NCI-H2107 (cell line): ENCODE measurements at places on chromosomes 3 and 15.

GRCh38 chr3:30122359-30122758, 484.0 kb upstream of the TGFBR2 start:
- no peak for DNase-seq

DNA sequence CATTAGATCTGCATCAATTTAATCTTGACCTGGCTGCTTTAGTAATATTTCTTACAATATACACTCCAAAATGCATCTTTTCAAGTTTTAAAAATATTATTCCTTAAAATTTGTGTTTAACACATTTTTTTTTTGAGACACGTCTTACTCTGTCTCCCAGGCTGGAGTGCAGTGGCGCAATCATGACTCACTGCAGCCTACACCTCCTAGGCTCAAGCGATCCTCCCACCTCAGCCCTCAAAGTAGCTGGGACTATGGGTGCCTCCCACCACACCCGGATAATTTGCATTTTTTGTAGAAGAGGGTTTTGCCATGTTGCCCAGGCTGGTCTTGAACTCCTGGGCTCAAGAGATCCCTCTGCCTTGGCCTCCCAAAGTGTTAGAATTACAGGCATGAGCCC, 73.6 kb downstream of the ETV5 start:
- DNase-seq, result no peak

- no peak for DNase-seq
Observed at GRCh38 chr15:36177590-36178302, 401.7 kb upstream of the CDIN1 start.

DNA sequence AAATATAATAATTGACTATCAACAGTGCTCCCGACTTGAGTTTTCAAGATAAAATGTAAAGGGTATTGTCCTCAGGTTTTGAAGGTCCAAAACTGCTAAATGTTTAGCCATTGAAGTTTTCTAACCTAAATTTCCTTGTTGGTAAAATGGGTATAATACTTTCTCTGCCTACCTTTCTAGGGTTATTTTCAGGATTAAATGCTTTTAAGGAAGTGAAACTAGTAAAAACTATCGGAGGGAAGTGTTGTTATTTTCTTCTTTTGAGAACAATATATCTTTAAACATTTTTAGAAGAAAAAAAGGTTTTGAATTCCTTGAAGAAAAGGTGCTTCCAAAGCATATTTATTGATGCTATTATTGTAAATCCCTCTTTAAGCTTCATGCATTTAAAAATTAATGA, 67.3 kb downstream of the FILIP1L start:
- DNase-seq, result no peak

- DNase-seq, result no peak
Observed at GRCh38 chr3:181913254-181913653, 201.5 kb downstream of the SOX2 start.

- DNase-seq, result no peak
Observed at GRCh38 chr3:64880916-64881315, 193.1 kb upstream of the ADAMTS9 start.

- no peak for DNase-seq
Observed at GRCh38 chr15:94467034-94467433, 235.7 kb downstream of the MCTP2 start.

- no peak for DNase-seq
Observed at GRCh38 chr3:38655708-38656300, 6.3 kb upstream of the SCN5A start.

- no peak for DNase-seq
Observed at GRCh38 chr3:188558343-188559071, 404.6 kb downstream of the LPP start.

DNA sequence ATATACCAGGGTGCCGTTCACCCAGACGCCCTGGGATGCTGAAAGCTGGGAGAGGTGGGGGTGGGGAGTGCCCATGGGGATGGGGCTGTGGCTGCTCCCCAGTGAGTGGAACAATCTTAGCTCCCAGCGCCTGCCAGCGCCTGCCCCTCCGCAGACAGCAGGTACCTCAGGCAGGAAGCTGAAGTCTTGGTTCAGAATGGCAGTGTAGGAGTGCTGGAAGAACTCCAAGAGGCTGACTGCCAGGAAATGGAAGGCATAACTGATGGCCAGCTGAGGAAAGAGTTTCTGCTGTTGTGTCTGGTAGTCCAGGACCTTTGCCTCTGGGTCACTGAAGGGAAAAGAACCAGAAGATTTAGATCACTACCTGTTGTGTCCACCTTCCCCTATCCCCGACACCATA, 8.4 kb downstream of the ACOX2 start:
- no peak for DNase-seq
